Brain pericyte (primary cell): ENCODE measurements at places on chromosomes 7 and 10.

GRCh38 chr10:32050177-32050576 is 6.0 kb downstream of the KIF5B start:
- DNase-seq: no peak

GRCh38 chr10:102115775-102116174 is 4.4 kb downstream of the LDB1 start:
- no peak for DNase-seq

- no peak for DNase-seq
These were observed 99.8 kb downstream of the ATE1 start for GRCh38 chr10:121828045-121828444.

- DNase-seq: no peak
These were observed 117.0 kb downstream of the TYW1B start for GRCh38 chr7:72710983-72711382.

DNA sequence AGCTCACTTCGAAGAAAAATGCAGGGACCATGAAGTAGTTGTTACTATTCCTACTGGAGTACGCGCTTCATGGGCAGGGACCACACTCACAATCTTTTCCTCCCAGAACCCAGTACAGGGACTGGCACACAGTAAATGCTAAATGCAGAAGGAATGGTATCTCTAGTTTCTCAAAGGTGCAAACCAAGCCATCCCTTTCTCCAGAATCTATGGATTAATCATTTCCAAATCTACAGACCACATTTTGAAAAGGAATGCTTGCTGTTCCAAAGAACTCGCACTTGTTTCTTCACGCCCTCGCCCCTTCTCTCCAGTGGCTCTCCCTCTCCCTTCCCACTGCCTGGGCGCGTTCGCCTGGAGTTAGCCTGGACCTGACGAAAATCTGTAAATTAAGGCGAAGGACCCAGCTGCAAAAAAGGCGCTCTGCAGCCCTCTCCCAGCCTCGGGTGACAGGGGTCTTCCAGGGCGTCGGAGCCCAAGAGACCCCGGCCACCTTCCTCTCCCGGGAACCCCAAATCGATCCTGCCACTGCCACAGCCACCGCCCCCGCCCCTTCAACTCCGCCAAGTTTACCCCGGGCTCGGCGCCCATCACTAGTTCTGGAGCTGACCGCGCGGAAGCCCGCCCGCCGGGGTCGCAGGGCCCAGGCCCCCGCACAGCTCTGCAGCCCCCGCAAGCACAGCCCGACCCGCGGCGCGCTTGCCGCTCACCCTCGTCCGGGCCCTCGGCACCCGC is 527 bp downstream of the PDIA4 start:
- no peak for DNase-seq

DNA sequence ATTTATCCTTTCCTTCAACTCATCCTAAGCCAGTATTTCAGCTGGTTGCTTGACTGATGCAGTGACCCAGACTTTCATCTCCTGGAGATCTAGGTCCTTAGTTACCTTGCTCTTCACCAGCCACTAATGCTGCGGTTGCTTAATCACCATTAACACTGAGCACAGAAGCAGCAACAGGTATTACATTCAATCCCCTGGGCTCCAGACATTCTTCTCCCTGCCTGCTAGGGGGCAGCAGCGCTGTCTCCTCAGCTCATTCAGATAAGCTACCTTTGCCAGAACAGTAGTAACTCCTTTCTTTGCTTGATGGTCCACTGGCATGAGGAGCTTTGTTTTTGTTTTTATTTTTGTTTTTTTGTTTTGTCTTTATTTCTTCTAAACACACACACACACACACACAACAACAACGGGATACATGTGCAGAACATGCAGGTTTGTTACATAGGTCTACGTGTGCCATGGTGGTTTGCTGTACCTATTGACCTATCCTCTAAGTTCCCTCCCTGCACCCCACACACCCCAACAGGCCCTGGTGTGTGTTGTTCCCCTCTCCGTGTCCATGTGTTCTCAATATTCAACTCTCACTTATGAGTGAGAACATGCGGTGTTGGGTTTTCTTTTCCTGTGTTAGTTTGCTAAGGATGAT is 1043.2 kb upstream of the C7orf33 start:
- no peak for DNase-seq
